Fibroblast of skin of back (primary cell): ENCODE measurements at places on chromosomes 5 and 9.

- no peak for DNase-seq
Measured at GRCh38 chr9:130262771-130263170, 2.8 kb upstream of the HMCN2 start.

- DNase-seq = no peak
Measured at GRCh38 chr5:138664276-138664943, 88.8 kb upstream of the CTNNA1 start.

GRCh38 chr5:74613283-74613682, 27.2 kb downstream of the ENC1 start:
- no peak for DNase-seq

DNA sequence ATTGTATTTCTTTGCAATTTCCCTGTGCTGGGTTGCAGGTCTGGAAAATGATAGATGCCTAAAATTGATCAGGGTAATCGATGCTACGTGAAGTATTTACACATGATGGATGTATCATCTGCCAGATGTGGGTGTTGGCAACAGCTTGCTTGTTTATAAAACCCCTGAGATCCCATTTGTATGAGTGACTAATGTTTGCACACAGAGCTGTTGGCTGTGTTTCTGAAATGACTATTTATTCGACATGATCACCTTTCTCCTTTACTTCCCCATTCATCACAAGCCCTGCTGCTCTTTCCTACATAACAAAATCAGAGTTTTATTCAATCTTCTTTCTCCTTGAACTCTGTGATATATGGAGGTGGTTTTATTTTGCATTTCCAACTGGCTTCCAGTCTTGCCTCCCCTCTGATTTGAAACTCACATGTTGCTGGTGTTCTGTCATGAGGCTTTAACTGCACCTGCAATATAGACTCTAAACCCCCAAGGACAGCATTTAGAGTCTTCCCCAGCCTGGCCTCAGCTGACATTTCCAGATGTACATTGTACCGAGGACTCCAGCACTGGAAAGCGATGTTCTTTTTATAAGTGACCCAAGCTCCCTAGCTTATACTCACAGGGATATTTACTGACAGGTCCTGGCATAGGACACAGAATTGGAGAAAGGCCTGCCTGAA, 50.7 kb upstream of the SHB start:
- no peak for DNase-seq

DNA sequence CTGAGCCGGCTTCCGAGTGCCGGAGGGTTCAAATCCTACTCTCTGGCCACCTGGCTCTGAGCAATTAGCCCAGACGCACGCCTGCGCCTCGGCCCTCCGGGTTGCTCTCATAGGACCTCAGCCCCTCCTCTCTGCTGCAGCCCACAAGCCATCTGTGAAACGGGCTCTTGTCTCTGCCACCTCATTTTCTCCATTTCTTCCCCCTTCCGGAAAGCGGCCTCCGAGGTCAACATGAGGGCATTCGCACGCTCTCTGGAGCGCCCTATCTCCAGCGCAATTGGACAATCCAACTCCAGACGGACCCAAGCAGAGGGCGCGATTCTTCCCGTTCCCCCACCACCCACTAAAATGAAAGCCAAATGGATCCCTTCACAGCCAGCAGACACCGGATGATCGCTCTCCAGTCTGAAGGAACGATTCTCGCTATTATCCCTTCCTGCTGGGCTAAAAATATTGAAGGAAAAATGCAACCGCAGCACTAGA, 41.5 kb downstream of the VAV2 start:
- DNase-seq = peak; percentile 37

DNA sequence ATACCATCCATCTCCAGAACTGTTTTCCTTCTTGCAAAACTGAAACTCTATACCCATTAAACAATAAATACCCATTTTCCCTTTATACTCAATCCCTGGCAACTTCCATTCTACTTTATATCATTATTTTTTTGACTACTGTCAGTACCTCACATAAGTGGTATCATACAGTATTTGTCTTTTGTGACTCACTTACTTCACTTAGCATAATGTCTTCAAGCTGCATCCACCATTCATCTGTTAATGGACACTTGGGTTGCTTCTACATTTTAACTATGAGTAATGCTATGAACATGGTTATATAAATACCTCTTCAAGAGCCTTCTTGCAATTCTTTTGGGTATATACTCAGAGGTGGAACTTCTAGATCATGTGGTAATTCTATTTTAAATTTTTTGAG, 11.6 kb upstream of the TYRP1 start:
- peak; percentile 85 for DNase-seq

GRCh38 chr5:161212123-161212712, 334.3 kb downstream of the GABRB2 start:
- no peak for DNase-seq

GRCh38 chr9:39588500-39589137, 233.2 kb downstream of the SPATA31A1 start:
- peak; percentile 29 for DNase-seq

- no peak for DNase-seq
Measured at GRCh38 chr5:142411656-142412425, 87.0 kb upstream of the SPRY4 start.

DNA sequence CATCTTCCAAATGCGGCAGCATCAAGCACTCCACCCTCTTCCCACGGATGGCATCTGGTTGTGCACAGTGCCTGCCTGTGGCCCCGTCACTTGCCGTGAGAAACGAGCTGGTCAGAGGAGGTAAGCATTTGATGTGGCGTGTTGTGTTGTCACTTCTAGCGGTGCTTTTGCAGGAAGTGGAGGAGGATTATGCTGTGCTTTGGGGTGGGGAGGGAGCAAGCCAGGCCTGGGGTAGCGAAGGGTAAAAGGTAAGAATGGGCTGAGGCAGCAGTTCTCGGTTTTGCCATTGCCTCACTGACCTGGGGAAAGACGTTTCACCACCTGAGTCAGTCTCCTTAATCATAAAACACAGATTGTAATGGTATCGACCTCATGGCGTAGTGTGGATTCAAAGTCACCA, 2.3 kb upstream of the POMT1 start:
- DNase-seq = no peak

DNA sequence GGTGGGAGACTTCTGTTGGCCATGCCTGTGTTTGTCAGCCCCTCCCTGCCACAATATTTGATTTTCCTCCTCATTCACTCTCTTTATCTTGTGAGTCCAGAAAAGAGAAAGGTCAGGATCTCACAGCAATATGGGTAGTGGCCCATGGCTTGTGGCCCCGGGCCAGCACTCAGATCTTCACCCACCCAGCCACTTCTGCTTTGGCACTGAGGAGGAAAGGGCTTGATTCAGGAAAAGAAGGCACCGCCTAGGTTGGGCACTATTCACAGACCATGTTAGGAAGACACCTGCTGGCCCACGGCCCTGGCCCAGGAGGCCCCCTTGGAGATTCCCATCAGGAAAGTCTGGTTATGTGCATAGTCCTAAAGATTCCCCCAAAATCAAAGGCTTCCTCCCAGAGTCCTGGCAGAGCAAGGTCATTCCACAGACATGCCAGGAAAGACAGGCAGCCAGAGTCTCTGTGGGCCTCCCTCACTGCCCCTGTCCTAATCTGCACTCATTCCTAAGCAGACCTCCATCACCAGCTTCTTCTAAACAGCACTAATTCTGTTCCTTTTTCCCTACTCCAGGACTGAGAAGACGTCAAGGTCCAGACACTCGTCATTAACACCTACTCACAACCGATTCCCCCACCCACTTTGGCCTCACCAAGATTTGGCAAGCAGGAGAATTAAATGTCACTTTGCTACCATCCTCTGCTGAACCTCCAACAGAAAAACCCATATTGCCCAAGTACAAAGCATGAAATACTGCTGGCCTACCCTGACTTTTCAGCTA, 179.3 kb downstream of the DEPDC1B start:
- DNase-seq = no peak

DNA sequence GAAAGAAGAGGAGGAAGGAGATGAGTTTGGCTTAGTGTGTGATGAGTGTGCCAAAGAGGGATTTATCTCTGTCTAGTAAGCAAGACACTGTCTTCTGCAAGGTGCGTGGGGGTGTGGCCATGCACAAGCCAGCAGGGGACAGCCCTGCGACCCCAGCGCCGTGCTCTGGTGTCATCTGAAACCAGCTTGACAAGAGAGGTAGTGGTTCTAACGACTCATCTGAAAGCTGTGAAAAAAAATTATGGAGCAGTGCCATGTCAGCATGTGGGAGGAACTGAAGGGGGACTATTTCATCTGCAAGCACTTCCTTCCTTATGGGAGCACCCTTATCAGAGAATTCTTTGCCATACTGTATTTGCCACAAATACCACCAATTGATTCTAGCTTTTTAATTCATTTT, 398.6 kb downstream of the PSAT1 start:
- DNase-seq = no peak

DNA sequence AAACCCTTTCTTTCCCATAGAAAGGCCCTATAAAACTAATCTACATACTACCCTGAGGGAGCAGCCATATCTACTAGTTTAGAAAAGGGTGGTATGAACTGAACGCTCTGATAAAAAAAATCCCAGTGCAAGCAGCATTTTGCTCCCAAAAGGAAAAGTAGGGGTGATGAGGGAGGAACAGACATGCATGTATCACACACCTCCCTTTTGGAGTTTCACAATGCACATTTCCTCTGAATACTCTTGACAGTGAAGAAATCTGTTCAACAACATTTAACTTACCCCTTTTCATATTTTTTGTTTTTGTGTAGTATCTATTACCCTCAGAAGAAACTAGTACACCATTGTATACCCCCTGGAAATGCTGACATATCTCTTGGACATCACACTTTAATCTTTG, 411.4 kb downstream of the MAT2B start:
- no peak for DNase-seq

DNA sequence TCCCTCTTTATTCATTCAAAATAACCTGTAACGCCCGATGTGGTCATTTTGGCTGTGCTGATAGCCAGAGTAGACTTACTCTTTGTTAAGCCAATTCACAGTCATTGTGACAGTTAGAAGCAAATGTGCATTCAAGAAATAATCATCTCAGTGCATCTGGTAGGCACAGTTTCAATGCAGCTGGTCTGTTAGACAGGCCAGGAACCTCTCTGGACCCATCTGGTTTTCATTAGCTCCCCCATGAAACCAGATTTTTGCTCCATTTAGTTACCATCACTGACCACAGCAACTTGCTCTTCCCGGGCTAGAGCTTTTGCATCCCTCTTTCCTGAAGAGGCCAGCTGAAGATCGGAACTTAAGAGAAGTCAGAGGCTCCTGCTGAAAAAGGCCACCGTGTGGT, 284.2 kb downstream of the NSG2 start:
- no peak for DNase-seq

GRCh38 chr9:133888048-133888808, 103.9 kb downstream of the VAV2 start:
- DNase-seq = no peak

DNA sequence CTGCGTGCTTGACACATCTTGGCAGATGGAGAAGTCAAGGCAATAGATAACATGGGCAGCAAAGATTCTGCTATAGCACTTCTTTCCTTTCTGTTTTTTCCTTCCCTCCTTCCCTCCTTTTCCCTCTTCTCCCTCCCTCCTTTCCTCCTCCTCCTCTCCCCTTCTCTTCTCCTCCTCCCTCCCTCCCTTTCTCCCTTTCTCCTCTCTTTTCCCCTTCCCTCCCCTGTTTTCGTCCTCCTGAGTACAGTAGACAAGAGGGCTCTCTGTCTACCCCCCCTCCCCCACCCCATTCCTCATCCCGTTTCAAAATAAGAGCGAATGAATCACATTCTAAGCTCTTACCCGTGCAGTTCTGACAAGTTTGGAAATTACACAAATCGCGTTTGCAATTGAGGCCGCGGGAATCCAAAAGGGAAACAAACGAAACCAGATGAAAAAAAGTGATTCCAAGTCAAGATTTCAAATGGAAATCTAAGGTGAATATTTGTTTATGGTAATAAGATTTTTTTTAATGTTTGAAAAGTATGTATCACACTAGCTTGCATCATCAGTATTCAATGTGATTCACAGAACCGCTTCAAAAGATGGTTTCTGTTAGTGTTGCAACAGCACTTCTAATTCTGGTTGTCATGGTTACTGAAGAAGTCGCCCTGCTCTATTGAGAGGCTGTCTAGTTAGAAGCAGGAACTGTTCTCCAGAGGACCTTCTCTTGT, 1.3 kb downstream of the NIM1K start:
- peak; percentile 89 for DNase-seq

DNA sequence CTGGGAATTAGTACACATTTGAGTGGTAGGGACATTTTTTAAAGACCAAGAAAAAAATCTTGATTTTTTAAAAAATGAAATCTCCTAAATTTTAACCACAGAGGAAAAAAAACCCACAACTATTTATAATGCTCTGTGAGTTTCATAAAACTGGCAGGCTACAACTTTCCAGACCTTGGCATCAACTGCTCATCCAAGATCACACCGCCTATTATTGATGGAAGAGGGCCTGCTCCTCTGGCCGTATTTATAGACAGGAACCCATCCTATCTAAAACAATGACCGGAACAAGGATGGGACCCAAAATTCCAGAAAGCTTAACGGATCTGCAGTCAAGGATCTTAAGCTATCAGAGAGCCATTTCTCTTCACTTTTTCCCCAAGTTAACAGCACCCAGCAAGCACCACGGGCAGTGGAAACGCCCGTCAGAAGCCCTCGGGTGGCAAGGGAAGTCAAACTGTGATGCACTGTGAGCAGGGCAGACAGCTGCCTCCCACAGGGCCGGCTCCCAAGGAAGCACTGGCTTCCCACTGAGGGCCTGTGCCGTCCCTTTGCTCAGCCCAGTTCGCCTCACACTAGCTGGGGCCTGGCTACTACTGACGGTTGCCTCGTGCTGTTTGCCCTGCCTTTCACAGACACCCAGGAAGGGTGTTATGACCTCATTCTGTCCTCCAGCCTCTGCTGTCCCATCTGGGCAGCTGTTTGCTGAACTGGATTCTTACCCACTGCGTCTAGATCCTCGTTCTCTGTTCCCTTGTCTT, 62.8 kb downstream of the CDC14B start:
- DNase-seq = no peak

- no peak for DNase-seq
Measured at GRCh38 chr9:3699883-3700282, 174.1 kb upstream of the RFX3 start.

- DNase-seq = no peak
Measured at GRCh38 chr9:88291856-88292255, 96.4 kb upstream of the SPIN1 start.

DNA sequence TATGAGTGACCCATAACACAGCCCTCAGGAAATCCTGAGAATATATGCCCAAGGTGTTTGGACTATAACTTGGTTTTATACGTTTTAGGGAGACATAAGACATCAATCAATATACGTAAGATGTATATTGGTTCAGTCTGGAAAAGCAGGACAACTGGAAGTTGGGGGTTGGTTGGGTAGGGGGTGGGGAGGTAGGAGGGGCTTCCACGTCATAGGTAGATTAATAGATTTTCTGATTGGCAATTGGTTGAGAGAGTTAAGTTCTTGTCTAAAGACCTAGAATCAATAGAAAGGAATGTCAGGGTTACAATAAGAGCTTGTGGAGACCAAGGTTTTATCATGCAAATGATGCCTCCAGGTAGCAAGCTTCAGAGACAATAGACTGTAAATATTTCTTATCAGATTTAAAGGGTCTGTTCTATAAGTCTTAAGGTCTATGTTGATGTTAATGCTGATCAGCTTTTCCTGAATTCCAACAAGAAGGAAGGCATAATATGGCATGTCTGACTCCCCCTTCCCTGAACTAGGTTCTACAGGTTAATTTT, 2267.7 kb upstream of the ACO1 start:
- no peak for DNase-seq
